ENCODE measurements at places on chromosomes 7 and 10. TPM values are rescaled to one million over a fixed set of nuclear protein-coding genes. Genes with fewer than 3 reads are reported as not detected.

DNA sequence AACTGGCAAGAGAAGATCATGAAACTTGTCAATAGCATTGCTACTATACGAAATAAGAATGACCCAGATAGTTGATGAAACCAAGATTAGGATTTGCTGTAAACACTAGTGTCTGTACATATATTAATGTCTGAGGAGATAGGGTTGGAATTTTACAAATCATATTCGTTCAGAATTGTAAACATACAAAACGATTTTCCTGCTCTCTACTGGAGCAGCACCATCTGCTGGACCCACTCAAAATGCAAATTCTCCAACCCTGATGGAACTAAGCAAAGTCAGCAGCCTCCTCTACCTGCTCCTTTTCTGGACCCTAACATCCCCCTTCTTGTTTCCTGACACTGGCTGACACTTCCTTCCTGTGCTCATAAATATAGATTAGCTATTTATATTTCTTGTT is 29.4 kb upstream of the SGMS1 start:
- H3K4me3 ChIP-seq = no peak overlapping the region
- H3K27me3 ChIP-seq = peaks cover 2% of the 10 kb centered on the region
- no peaks in the 10 kb centered on the region for H3K36me3 ChIP-seq
- peak; percentile 24 for DNase-seq

DGKI gene
- 0.38 TPM for total RNA-seq

DNA sequence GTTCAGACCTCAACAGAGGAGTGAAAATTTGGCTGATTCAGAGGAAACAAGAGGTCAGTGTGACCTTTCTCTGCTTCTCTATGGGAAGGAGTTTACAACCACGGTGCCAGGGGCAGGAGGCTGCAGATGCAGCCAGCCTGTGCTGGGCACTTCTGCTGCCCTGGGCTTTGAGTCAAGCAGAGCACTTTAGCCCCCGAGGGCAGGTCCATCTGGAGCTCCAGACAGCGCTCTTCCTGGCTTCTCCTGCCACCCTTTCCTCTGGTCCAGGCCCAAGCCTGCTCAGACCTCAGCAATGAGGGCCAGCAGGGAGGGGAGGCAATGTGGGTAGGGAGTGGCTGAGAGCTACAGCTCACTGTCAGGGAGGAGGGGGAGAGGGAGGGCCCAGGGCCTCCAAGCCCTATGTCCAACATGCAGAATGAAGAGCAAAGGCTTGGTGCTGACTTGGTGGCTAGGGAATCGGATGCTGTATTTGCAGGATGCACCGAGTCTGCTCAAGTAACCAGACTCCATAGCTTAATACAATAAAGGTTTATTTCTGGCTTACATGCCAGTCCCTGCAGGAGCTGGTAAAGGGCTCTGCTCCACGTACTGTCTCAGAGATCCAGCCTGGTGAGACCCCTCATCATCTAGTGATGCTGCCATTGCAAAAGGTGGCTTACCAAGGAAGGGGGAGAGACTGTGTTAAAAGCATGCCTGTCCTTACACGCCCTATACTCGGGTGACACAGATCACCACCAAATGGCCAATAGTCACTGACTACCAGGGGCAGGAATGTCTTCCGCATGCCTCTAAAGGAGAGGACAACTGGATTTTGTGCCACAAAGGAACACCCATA is 481.6 kb downstream of the RPS24 start:
- no peak overlapping the region for H3K27ac ChIP-seq
- no peak overlapping the region for H3K4me3 ChIP-seq
- no peak for DNase-seq
- H3K4me1 ChIP-seq = no peaks in the 10 kb centered on the region

- no peak overlapping the region for H3K4me3 ChIP-seq
- H3K27ac ChIP-seq = no peak overlapping the region
- H3K27me3 ChIP-seq = no peaks in the 10 kb centered on the region
- DNase-seq = no peak
- no peaks in the 10 kb centered on the region for H3K36me3 ChIP-seq
Observed at GRCh38 chr10:45809837-45810236, 37.5 kb downstream of the AGAP4 start.

DNA sequence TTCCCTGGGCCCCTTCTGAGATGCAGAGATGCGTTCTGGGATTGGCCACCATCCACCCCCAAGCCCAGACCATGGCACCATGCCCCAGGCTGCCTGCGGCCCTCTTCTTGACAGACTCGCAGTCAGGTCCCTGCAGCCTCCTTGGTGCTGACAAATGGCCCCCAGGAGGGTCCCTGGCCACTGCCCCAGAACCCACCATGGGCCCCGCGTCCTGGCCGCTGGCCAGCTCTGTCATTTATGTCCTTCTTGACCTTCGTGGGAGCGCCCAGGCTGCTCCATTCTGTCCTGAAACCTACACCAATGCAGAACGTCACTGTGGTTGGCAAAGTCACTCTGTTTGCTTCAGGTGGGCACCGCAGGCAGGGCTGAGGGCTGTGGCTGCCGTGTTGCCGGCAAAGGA is 39.5 kb upstream of the SLC29A4 start:
- peaks cover 17% of the 10 kb centered on the region for H3K27me3 ChIP-seq
- no peak overlapping the region for H3K4me3 ChIP-seq
- H3K4me1 ChIP-seq = peaks cover 12% of the 10 kb centered on the region
- H3K27ac ChIP-seq = no peak overlapping the region
- DNase-seq = no peak

GPR146 gene
- total RNA-seq = 8.5 TPM

- peak overlapping the region; percentile 98 for H3K4me3 ChIP-seq
- H3K27me3 ChIP-seq = peaks cover 2% of the 10 kb centered on the region
- H3K36me3 ChIP-seq = peaks cover 2% of the 10 kb centered on the region
- H3K27ac ChIP-seq = peak overlapping the region; percentile 98
- DNase-seq = peak; percentile 77
Observed at GRCh38 chr10:45418849-45419675, 45.0 kb downstream of the ALOX5 start.

CPVL gene
- total RNA-seq = not detected

All from activated CD8-positive, alpha-beta T cell treated with anti-CD3 and anti-CD28 coated beads for 36 hours (primary cell).